ENCODE measurements at places on chromosomes 4 and X.

- DNase-seq = no peak
Observed at GRCh38 chr4:2261853-2262144, at the start of gene MXD4. MXD4 (minus strand) TSS chr4:2262109; CDS start chr4:2261980, 129 bp downstream.

GRCh38 chr4:82930848-82931755 lies 30.6 kb downstream of the THAP9 start:
- no peak for DNase-seq

- no peak for DNase-seq
Observed at GRCh38 chr4:6747294-6748051, 31.5 kb downstream of the BLOC1S4 start.

- DNase-seq = no peak
Observed at GRCh38 chr4:5959211-5959982, 58.8 kb downstream of the C4orf50 start.

DNA sequence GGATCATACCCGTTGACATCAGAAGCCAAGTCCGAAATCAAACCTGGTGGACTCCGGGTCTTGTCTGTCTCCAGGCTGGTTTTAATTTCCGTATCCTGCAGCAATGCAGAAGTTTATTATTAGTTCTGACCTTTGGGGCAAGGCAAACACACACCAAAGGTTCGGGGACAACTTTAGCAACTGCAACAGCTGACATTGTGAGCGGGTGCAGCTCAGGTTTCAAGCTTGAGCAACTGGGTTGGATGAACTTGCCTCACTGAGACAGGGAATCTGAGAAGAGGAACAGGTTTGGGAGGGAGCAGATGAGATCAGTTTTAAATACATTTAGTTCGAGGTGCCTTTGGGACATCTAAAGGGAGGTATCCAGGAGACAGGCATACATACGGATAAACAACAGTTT lies 110.7 kb downstream of the GNL3L start:
- DNase-seq = no peak

- DNase-seq = no peak
Observed at GRCh38 chrX:108171671-108172070, 80.1 kb downstream of the ATG4A start.

- DNase-seq = no peak
Observed at GRCh38 chr4:5592272-5592671, 116.1 kb downstream of the EVC2 start.

DNA sequence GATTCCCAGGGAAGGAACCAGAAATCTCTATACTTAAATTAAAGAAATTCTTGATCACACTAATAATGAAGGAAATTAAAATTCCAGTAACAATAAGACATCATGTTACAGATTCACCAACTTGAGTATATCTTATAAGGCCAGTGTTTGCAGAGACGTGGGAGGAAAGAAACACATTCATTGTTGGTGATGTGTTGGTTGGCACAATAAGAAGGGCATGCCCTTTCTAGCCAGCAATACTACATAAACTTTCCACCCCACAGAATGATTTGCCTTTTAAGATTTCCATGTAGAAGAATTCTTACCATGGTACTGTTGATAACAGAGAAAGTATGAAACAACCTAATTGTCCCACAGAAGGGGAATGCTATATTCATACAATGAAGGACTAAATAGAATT lies 581.5 kb downstream of the STIM2 start:
- DNase-seq = no peak

DNA sequence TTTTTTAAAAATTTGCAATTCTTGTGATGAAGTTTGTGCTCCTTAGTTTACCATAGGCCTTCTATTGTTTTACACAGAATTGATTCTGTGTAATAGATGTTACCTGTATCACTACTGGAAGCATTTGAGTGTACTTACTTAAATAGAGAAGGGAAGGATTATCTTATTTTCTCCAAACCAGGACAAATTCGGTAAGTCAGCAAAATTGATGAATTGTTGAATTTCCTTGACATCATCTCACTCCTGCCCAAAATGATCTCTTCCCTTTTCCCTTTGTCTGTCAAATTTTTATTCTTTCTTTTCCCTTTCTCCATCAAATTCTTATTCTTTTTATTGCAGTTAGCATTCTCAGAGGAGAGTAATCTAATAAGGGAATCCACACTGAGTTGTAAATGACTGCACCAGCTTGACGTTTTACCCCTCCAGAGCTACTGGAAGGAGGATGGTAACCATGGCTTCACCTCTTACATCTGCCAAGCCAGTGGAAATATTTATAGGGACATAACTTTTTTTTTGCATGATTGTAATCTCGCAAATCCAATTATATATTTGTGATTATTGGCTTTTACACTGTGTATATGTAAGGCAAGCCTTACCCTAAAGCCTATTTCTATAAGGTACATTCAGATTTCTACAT lies 42.6 kb upstream of the HAND2 start:
- no peak for DNase-seq

- DNase-seq = no peak
Observed at GRCh38 chr4:107616838-107617389, 103.1 kb downstream of the PAPSS1 start.

GRCh38 chrX:150833454-150834056 lies 64.9 kb downstream of the CD99L2 start:
- no peak for DNase-seq

- no peak for DNase-seq
Observed at GRCh38 chrX:40530509-40530908, 50.3 kb upstream of the ATP6AP2 start.

GRCh38 chrX:95536661-95537060 lies 1148.0 kb upstream of the DIAPH2 start:
- DNase-seq = no peak

DNA sequence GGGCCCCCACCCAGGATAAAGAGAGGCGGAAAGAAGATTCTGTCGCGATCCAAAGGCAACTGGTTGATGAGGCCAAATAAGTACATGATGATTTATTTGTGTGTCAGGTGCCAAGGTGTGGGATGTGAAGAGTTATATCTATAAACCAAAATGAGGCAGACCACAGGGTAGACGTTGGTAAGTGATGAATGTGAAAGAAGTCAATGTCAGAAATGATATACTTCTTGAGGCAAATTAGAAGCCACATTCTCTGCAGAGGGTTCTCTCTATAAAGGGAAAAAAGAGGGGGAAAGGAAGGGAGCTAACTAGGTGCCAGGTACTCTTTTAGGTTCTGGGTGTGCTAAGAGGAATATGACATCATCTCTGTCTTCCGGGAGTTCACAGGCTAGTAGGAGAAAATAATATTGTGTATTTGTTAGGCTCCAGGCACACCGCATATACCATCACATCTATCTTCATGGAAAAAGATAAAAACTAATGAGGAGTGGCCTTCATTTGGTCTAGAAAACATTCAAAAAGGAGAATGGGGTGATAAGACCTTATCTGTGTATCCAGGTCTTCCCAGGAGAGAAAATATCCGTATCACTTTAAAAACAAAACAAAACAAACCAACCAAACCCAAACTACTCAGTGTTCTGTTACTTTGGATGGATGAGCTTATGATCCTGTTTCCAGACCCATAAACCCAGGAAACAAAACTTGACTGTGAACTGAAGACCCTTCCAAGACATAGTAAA lies 4.8 kb upstream of the SH2D1A start:
- no peak for DNase-seq

GRCh38 chr4:77434299-77435092 lies 171.1 kb upstream of the CXCL13 start:
- DNase-seq = no peak

- DNase-seq = no peak
Observed at GRCh38 chrX:68880846-68881552, 52.2 kb downstream of the EFNB1 start.

DNA sequence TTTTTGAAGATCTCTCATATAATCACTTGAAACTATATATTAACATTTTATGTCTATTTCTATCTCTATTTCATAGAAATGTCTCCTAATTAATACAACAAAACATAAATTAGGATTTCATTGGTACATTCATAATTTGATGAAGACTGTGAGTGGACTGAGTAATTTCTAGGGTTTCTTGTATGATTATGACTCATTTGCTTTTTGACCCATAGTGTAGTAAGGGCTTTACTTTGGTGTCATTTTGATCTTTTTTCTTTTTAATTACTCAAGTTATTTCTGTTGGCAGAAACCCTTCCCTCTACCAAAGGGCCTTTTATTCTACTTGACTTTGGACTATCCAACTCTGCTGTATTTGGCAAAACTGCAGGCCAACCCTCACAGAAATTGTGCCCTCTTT lies 207.9 kb upstream of the MAGEB16 start:
- no peak for DNase-seq

- no peak for DNase-seq
Observed at GRCh38 chr4:155818639-155819038, 47.4 kb downstream of the ASIC5 start.

DNA sequence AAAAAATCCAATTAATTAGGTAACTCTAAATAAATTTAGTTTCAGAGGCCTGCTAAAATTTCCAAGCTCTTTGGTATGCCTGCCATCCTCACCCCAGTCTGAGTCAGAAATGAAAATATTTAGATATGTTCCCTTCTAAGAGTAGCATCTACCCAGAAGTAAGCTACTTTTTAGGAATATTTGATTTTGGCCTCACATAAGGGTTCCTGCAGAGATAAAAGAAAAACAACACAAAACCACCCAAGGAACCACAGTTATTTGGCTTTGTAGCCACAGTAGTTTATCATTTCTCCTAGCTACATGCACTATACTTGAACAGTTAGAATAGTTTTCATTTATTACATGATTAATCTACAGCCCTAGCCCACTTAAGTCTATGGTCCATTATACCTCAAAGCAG lies 192.6 kb upstream of the FAM241A start:
- no peak for DNase-seq

GRCh38 chr4:175166020-175166419 lies 247.9 kb downstream of the ADAM29 start:
- DNase-seq = no peak

- DNase-seq = no peak
Observed at GRCh38 chr4:22501715-22502095, 14.2 kb downstream of the ADGRA3 start.
